Activated CD4-positive, alpha-beta T cell treated with anti-CD3 and anti-CD28 coated beads, Interleukin-2, amount 50 U/mL, for 1 hour (primary cell): ENCODE measurements at places on chromosomes 16 and 17.
A peak's percentile ranks its signal among the peaks of the same experiment; 100 is the strongest.

DNA sequence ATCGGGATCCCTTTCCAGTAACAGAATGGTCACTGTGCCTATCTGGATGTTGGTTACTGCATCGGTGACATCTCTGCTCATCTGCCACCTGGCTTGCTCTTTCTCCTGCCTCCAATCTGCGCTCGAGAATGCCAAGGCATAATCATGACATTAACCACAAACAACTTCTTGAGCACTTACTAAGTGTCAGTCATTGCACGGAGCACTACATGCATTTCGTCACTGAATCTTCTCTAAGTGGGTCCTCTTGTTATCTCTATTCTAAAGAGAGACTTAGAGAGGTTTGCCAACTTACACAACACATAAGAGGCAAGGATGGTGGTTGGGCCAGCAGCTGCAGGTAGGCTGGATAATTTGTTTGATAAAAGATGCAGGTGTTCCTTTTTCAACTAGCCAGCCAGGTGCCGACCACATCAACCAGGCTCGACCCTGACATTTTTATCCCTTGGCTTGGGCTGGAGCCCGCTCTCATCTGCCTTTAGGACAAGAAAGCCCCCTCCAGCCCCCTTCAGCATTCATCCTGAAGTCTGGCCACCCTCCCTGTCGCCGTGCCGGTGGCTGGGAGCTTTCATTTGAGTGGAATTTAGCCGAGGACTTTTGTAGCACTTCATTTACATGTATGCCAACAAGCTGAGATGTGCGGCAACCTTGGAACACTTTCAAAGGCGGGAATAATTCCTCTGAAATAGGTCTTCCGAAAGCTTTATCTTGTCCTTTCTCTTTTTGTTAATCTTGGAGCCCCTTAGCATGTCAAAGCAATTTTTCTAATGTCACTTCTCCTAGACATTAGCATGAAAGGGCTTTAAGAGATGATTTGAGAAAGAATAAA lies 89.3 kb upstream of the NKD1 start:
- DNase-seq: no peak

DNA sequence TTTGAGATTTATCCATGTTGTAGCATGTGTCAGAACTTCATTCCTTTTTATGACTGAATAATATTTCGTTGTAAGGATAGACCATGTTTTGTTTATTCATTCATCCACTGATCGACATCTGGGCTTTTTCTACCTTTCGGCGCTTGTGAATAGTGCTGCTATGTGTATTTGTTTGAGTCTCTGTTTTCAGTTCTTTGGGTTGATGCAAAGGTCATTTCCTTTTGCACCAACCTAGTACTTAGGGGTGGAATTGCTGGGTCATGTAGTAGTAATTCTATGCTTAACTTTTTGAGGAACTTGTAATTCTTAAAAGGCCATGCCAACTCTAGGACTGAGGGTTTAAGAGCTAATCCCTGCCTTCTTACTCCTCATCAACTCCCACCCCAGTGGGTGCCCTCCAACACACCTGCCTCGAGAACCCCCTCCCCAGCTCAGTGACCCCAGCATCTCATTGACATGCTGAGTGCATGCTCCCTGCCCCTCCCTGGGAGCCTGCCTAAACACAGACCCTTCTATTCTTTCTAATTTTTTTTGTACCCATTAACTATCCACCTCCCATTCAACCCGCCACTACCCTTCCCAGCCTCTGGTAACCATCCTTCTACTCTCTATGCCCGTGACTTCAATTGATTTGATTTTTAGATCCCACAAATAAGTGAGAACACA lies 51.2 kb downstream of the ABAT start:
- DNase-seq: no peak

DNA sequence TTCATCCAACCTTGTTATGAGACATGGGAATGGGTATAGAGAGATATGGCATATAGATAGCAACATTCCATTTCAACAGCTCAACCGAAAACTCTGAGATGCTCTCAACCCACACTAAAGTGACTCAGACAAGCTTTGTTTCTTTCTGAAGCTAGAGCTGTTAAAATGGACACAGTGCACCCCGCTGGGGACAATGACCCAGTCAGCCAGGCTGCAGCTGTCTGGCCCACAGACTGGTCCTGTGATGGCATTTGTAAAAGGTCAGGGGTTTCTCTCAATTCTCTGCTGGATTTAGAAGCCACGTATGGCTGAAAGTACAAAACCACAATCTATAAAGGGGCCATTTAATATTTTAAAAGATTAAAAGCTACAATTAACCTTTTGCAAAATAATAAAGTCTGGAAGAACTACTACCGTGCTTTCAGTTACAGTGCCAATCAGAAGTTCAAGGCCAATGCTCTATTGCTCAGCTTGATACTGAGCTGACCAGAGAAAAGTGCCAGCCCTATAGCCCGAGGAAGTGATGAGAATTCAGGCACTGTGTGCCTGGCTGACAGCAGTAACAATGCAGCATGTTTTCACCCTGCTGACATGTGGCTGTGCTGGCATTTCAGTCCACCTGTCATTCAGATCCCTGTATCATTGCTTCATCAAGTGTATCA lies 60.2 kb downstream of the TEX2 start:
- no peak for DNase-seq

GRCh38 chr17:49987681-49988441 lies 7.2 kb downstream of the DLX3 start:
- no peak for DNase-seq

GRCh38 chr17:51224402-51225262 lies 35.2 kb downstream of the MBTD1 start:
- no peak for DNase-seq

DNA sequence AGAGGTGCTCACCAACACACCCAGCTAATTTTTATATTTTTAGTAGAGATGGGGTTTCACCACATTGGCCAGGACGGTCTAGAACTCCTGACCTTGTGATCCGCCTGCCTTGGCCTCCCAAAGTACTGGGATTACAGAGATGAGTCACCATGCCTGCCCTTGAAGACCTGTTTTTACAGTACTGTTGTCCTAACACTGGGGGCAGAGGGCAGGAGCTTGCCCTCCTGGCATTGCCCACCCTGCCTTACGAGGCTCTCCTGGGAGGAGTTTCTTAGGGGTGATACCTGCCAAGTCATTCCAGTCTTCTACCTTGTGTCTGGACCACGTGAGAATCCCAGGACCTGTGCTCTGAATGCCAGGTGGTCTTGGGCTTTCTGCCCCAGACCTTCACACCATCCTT lies 2.7 kb downstream of the ASPSCR1 start:
- no peak for DNase-seq

DNA sequence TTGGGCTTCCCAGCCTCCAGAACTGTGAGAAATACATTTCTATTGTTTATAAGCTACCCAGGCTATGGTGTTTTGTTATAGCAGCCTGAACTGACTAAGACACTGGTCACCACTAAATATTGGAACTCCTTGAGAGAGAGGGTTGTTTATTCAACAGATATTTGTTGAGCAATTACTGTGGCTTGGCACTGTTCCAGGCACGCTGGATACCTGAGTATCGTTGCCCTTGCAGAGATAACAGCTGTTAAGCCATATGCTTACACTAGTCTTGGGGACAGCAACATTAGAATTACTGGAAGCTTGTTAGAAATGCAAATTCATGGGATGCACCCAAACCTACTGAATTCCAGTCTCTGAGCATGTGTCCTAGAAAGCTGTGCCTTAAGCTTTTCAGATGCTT lies 230.7 kb downstream of the HS3ST4 start:
- DNase-seq: no peak

- DNase-seq: no peak
These were observed 2.4 kb upstream of the MTSS2 start for GRCh38 chr16:70688246-70688742.

- no peak for DNase-seq
These were observed 97.6 kb upstream of the CBX4 start for GRCh38 chr17:79936641-79937381.

GRCh38 chr17:21283482-21284318 lies 811 bp upstream of the MAP2K3 start:
- no peak for DNase-seq

DNA sequence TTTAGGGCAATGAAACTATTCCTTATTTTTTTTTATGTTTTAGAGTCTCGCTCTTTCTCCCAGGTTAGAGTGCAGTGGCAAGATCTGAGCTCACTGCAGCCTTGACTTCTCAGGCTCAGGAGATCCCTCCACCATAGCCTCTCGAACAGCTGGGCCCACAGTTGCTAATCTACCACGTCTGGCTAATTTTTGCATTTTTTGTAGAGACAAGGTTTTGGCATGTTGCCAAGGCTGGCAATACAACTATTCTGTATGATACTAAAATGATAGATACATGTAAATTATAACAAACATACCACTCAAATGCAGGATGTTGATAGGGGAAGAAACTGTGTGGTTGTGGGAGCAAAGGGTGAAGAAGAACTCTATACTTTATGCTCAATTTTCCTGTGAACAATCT lies 401.3 kb downstream of the ZFHX3 start:
- DNase-seq: no peak

- no peak for DNase-seq
These were observed 53.2 kb downstream of the MSI2 start for GRCh38 chr17:57309479-57309878.

- no peak for DNase-seq
These were observed 1.6 kb upstream of the DOC2B start for GRCh38 chr17:183021-183420.

DNA sequence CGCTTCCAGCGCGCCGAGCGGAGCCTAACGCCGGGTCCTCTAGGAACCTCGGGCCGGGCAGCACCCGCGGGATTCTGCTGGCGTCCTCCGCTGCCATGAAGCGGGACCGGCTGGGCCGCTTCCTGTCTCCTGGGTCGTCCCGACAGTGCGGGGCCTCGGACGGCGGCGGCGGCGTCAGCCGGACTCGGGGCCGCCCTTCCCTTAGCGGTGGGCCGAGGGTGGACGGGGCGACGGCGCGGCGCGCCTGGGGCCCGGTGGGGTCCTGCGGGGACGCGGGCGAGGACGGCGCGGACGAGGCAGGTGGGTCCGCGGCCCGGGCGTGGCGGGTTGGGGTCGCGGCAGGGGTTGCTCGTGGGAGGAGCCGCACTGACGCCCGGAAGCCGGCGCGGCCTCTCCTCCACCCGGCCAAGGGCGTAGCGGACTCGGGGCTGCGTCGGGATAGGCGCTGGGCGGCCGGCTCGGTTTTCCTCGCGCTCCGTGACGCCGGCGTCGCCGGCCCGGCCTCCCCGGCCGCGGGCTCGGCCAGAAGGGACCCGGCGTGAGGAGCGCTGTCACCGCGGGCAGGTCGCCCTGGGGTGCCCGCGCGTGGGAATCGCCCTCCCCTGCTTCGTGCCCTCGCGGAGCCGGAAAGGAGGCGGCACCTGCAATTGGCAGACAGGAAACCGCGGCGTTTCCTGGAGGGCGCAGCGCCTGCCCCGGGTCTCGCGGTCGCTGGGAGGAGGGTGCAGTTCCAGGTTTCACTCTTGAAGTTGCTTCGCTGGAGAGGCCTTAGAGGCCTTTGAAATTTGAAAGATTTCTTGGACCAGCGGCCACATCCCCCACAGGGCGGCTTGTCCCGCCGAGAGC lies 432 bp downstream of the ZNF276 start:
- peak; percentile 91 for DNase-seq

DNA sequence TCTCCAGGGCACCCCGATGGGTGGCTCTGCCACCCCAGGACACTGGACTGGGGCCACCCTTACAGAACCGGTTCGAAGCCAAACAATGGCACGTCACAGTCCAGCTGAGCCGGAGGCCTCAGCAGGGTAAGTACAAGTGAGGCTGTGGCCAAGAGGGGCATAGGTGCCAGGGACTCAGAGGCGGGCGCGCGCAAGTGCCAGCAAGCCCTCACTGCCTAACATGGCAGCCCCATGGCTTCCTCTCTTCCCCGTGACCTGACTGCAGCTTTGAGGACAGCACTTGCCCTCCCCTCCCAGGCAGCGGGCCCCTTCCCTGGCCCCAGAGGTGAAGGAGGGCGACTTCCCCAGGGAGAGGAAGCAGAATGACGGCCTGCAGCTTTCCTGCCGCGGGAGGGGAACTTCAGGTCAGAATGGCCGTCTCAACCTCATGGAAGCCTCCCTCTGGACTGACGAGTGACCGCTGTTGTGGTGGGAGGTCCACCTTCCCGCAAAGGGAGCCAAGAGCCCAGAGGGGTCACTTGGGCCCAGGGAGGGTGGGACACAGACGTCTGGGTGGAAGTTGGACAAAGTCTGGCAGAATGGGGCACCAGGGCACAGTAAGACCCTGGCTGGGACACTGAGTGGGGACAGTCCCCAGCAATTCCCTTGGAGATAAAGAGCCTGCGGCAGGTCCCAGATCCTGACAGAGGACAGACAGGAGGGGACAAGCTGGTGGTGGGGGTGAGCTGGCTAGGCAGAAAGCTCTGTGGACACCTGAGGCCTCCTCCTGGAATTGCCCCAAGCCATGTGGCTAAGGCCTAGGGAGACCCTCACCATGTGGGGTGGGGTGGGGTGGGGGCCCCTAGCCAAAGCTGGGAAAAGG lies 52.1 kb upstream of the TOB1 start:
- no peak for DNase-seq

- no peak for DNase-seq
These were observed 50.5 kb upstream of the CCL1 start for GRCh38 chr17:34413443-34414119.

GRCh38 chr16:66488505-66488904 lies 61.4 kb downstream of the BEAN1 start:
- DNase-seq: no peak

- no peak for DNase-seq
These were observed 185.0 kb downstream of the TANC2 start for GRCh38 chr17:63150994-63151464.

- DNase-seq: no peak
These were observed 712.8 kb downstream of the CDH8 start for GRCh38 chr16:61323456-61323855.

GRCh38 chr17:40499551-40500189 lies 1.8 kb downstream of the TNS4 start:
- no peak for DNase-seq

DNA sequence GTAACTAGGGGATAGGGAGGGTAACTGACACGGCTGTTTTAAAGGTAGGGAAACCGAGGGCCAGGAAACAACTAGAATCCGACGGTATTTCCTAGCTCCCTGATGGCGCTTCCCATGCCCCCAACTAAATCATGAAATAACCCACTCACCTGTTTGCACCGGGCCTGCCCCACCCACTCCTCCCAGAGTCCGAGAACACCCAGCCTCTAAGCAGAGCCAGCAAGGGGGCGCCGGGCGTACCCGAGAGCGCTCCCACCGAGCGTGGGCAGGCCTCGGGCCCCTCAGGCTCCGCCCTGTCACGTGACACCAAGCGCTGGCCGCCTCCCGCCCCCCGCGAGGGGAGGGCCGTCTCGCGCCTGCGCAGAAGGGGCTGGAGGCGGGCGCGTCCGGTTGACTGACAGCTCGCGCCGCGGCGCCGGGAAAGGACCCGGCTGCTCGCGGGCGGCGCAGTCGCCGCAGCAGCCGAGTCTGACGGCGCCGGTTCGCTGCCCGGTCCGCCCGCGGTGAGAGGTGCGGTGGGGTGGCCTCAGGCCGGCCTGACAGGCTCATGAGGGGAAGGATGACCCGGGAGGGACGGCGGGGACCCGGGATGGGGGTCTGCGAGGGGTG lies at the start of gene KIAA0513:
Gene KIAA0513, plus strand, starts transcription at position 447 of the 609 bp plus-strand sequence. CDS start 39,277 bp downstream, outside the sequence.
- peak; percentile 95 for DNase-seq

- no peak for DNase-seq
These were observed 379.7 kb upstream of the PMFBP1 start for GRCh38 chr16:72551649-72552048.
